Stimulated activated naive CD8-positive, alpha-beta T cell treated with anti-CD3 and anti-CD28 coated beads, Interleukin-15, amount 100 ng/mL, for 72 hours (primary cell): ENCODE measurements at places on chromosomes 7 and 10.
A peak's percentile ranks its signal among the peaks of the same experiment; 100 is the strongest.

DNA sequence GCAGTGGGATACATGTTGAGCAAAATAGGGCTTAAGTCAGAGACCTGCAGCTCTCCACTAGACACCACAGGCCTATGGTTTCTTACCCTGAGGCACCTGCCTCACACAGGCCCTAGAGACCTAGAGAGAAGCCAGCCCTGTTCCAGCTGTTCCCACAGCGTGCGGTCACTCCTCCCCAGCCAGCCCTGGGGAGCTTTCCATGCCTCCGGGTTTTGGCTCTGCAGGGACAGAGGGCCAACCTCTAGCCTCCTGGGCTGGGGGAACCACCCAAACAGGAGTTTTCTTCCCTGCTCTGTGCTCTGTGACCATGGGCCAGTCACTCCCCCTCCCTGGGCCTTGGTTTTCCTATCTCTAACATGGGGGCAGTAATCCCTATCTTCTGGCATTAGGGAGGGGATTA is 33.0 kb downstream of the SH2B2 start:
- DNase-seq, result no peak

DNA sequence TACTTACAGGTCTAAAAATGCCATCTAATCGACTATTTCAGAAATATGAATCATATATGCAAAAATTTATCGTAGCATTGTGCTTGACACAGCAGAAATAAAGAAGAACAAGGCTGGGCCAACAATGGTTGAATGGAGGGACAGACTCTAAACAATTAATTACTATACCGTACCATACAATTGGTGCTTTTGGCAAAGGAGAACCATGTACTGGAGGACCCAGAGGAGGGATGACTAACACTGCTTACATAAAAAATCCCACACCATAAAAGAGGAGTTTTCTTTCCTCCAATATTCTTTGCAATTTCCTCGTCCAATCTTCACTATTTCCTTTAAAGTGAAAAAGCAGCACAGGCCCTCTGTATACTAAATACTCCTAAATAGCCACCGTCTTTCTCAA is 94.1 kb downstream of the SGMS1 start:
- no peak for DNase-seq

DNA sequence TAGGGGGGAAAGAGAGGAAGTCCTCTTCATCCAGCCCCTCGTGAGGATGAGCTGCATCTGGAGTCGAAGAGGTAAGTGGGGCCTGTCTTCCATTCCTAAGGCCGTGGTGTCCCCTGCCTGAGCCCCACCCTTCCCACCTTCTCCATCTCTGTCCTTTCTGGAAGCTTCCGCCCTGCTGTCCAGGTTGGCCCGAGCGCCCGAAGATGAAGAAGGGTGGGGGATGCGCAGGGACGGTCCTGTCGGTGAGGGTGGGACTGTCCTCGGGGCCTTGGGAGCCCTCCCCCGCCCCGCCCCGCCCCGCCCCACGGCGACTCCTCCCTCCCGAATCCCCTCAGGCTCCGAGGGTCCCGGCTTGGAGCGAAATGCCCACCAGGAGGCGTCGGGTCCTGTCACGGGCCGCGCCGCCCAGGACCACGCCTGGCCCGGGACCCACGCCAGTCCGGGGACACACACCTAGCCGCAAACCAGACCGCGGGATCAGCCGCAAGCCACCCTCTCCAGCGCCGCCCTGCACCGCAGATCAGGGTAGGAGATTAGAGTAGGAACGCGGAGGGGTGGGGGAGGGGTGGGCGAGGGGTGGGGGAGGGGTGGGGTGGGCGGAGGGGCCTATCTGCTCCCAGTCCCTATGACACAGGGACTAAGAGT is 15.3 kb downstream of the GPRIN2 start:
- DNase-seq, result no peak

DNA sequence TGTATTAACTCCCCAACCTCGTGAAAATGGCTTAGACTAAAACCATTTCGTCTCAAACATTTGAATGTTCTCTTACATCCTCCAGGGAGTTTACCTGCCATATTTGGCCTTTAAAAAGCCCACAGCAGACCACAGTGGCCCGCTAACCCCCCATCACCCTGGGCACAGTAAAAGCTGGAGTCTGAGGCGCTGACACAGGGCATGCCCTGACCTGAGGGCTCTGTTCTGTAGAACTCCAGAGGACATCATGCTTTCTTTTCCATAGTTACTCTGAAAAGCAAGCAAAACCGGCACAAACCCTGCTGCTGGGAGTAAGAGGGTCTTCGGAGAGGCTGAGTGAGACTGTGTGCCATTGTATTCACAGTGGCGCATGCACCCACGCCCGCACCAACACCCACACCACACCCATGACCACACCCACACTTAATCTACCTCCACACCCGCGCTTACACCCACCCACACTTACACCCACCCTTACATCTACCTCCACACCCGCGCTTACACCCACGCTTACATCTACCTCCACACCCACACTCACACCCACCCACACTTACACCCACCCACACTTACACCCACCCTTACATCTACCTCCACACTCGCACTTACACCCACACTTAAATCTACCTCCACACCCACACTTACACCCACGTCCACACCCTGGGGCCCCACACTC is 32.1 kb downstream of the LRRC27 start:
- no peak for DNase-seq

GRCh38 chr7:64890761-64891362 is 12.2 kb upstream of the ZNF273 start:
- DNase-seq, result no peak

DNA sequence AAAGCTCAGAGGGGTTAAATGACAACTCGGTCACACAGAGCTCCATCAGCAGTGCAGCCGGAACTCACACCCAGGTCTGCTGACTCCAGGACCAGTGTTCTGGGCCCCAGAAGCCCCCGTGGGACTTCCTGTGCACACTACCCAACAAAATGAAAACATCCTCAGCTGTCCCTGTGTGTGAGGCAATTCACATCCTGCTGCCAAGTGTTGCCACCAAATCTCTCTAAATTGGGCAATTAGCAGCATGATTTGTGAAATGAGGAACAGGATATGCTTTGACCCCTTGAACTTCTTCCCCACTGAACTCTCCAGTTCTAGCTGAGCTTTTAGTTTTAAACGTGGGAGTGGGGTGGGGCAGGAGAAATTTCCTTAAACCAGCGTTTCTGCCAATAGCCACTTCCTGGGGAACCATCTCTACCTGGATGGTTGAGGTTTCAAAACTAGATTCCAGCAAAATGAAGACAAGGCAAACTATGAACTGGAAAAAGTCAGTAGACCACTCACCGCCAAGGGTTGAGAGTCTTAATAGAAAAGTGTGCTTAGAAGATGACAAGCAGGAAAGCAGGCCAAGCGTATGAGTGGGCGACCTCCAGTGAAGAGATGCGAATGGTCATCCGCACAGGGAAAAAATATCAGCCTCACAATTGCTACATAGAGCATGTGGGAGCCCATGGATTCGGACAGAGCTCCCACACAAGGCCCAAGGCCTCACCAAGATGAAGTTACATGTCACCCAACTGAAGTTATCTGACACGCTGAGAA is 51.9 kb upstream of the CHST15 start:
- DNase-seq, result no peak

DNA sequence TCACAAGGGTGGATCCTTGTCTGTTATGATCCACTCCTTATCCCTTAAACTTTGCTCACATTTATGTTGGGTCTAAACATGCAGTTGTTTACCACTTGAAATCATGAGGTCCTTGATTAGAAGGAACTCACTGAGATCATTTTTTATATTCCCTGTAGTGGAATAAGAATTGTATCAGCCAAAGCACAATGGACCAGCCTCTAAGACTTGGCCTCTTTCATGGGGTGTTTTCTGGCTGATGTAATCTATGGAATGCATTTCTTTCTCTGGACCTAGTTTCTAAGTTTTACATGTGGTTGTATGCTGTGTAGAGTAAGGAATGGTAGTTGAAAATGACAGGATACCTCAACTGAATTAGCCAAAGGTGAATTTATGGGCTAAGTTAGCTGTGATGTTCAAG is 376.6 kb downstream of the SORCS3 start:
- DNase-seq, result no peak

DNA sequence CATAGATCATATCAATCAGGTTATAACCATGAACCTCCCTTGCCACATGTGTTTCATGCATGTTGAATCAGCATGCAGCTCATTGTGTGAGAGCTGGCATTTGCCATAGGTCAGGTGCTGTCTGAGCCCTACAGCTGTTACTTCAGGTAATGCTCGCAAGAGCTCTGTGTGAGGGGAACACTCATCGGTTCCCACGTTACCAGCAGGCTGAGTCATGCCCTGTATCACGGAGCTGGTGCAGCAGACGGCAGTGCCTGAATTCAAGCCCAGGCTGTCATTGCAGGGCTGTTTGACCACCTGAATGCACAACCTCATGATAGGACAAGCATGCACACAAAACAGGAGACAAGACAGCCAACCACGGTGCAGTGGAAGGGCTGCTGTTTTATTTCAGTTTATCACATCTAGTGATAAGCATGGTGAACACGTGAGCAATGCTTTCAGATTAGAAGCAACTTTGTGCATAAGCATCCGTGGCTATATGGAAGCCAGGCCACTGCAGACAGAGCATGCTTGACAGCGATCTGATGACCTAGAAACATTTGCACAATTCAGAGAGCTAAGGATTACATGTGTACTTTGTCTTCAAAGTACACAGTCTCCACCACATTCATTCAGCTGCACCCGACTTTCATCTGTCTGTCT is 56.4 kb upstream of the PFKP start:
- DNase-seq, result no peak

GRCh38 chr7:91832493-91833045 is 47.9 kb downstream of the MTERF1 start:
- DNase-seq, result no peak

DNA sequence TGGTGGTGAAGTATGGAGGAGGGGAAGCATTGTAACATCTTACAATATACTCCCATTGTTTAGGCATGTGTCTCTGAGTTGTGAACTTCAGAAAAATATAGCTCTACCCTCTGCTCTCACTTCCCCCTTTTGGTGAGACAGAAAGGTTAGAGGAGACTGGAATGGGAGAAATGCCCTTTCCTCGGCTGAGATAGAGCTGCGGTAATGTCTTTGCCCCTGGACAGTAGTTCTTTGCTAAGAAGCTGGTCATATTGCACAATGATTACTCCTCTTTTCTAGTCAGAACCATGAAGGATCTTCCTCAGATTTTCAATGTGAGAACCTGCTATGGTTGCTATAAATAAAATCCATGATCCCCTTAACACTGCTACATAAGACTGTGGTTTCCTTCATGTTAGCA is 171.0 kb downstream of the SEM1 start:
- no peak for DNase-seq

- peak; percentile 34 for DNase-seq
Measured at GRCh38 chr10:60572511-60573194, 183.0 kb upstream of the ANK3 start.

GRCh38 chr10:69089638-69090599 is 2.0 kb downstream of the SRGN start:
- DNase-seq, result peak; percentile 82

DNA sequence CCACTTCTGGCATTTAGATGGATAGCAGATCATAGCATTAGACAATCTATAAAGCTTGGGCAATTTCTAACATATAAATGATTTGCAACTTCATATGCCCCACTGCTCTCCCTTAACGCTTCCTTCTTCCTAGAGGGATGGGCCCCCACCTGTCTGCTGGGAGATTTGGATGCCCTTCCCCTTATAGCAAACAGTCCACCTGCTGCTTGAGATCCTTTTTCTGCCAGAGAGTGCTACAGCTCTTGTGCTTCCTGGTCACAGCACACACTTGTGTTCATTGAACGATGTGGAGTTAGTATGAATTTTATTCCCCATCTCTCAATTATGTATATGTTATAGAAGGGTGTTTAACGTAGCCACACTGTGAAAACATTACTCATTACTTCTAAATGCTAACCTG is 10.4 kb upstream of the PCGF5 start:
- DNase-seq, result no peak

- no peak for DNase-seq
Measured at GRCh38 chr7:78900806-78901205, 552.7 kb downstream of the MAGI2 start.

- DNase-seq, result no peak
Measured at GRCh38 chr7:34064519-34065158, 159.3 kb downstream of the BMPER start.

DNA sequence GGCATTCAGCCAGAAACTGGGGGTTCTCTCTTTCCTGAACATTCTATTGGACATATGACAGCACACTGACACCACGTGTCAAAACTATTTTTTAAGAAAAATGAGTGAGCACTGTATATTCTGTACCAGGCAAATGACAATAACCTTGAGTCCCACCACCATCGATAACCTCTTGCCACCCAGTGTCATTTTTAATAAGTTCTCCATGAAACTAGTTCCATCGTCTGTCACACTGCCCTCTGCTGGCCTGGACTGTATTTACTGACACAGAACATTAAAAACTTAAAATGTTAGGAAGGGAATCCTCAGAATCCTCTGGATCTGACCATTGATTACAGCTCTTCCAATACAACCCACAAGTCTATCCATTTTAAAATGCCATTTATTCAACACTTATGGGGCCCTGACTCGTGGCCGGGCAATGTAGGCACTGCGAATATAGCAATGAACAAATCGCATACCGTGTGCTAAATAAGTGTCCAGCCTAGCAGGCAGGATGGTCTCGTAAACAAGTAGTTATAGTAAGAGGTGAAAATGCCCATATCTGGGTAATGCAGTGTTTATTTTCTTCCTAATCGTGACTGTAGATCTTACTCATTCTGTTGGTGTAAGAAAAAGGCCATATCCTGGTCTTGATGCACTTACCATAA is 35.9 kb upstream of the CACNB2 start:
- DNase-seq, result peak; percentile 24

DNA sequence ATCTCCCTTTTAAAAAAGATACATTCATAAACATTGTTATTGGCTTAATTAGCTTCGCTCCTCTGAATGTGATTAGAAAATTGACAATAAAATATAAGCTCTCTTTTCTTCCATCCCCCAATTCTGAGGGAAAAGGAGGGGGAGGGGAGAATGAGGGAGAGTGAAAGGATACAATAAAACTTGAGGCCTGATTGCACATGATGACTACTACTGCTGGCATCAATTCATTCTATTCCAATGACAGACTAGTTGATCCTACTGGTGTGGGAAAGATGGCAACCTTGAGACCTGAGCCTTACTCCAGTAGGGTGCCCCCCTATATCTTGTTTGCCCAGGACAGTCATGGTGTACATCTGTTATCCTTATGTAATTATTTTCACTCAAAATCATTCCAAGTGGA is 4.5 kb upstream of the IQUB start:
- no peak for DNase-seq

DNA sequence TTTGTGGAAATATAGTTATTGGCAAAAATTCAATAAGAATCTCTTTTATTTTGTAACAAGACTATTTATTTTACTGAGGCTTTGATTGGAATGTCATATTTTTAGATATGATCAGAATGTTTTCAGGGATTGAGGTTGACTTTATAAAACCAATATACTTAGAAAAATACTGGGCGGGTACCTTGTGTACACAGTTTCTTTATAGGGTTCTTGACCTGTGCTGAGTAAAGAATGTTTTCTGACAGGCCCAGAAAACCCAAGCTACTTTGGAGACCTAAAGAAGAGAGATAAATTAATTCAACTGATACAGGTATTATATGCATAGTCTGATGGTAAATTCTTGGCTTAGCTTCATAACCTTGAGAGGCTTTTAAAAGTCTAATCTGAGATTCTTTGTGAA is 23.9 kb upstream of the SPAM1 start:
- DNase-seq, result no peak
